GM12892 (cell line): ENCODE measurements at places on chromosomes 5 and 9.

- DNase-seq, result no peak
Observed at GRCh38 chr9:3576328-3576727, 50.5 kb upstream of the RFX3 start.

- DNase-seq, result no peak
Observed at GRCh38 chr5:61416010-61416409, 84.0 kb downstream of the ZSWIM6 start.

DNA sequence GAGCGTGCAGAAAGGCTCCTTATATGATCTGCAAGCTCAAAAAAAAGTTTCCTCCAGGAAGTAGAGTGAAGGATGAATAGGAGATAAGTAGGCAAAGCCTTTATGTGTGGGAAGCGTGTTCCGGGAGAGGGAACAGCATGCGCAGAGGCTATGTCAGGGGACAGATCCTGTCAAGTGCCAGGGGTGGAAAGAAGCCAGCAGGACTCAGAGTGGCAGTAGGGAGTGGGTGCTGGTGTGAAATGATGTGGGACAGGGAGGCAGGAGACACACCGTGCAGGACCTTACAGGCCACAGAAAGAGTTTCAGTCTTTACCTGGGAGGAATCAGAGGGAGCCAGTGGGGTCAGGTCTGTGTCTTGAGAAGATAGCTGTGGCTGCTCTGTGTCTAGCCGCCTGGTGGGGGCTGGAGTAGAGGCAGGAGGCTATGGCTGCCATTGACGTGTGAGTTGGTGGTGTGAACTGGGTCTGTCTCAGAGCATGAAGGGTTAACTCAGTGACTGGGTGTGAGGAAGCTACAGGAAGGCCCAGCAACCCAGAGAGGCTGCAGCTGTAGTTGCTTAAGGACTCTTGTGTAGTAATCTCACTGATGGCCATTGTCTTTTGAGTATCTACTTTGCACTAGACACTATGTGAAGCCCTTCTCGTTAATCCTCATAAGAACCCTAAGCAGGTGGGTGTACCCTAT lies 71.3 kb downstream of the PPARGC1B start:
- DNase-seq, result no peak

- DNase-seq, result no peak
Observed at GRCh38 chr9:32526041-32526706, at the start of gene RIGI. RIGI (minus strand) TSS chr9:32526196; CDS start chr9:32526166, 30 bp downstream.

GRCh38 chr5:113039229-113039933 lies 62.8 kb downstream of the DCP2 start:
- DNase-seq, result no peak

- DNase-seq, result no peak
Observed at GRCh38 chr5:28726815-28727214, 1688.4 kb upstream of the CDH9 start.

DNA sequence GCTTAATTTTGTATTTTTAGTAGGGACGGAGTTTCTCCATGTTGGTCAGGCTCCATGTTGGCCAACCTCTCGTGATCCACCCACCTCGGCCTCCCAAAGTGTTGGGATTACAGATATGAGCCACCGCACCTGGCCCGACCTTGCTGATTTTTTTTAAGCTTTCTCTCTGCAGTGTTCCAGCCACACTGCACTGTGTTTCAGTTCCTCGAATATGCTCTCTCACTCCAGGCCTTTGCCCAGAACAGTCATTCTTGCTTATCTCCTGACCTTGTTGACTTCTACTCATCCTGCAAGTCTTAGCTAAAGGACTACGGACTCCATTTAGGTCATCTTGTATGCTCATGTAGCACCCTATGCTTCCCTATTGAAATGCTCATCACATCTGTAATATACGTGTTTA lies 3.3 kb downstream of the SNAPC3 start:
- DNase-seq, result no peak

DNA sequence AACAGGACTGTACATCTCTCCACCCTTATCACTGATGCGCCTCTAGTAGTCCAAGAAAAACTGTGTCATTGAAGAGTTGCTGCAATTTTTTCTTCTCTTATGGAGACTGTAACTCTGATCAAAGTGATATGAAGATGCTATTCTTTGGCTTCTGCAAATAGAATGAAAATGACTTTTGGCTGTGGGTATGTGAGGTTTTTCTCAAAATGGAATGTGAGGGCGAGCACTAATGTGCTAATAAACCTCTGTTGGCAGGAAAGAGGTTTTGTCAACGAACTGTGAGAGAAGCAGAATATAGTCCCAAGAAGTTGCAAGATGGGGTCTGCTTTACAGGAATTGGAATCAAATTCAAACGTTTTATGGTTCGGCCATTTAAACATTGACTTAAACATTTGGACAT lies 252.0 kb upstream of the GAS1 start:
- DNase-seq, result no peak

GRCh38 chr9:130214776-130215340 lies 42.7 kb downstream of the NCS1 start:
- DNase-seq, result no peak

DNA sequence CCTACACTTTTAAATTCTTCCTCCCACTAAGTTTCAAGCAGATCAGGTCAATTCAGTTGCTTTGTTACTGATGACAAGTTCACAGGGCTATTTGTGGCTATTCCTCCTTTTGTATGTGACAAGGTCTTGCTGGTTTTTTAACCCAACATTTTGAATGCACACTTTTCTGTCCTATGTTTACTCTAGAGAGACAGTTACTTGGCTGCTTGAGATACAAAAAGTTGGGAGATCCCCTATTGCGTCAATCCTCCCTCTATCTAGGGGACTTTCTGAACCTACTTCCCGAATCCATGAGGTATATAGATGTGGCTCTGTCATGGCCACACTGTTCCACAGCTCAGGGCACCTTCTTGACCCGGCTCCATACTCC lies 386.7 kb downstream of the NTRK2 start:
- DNase-seq, result no peak

DNA sequence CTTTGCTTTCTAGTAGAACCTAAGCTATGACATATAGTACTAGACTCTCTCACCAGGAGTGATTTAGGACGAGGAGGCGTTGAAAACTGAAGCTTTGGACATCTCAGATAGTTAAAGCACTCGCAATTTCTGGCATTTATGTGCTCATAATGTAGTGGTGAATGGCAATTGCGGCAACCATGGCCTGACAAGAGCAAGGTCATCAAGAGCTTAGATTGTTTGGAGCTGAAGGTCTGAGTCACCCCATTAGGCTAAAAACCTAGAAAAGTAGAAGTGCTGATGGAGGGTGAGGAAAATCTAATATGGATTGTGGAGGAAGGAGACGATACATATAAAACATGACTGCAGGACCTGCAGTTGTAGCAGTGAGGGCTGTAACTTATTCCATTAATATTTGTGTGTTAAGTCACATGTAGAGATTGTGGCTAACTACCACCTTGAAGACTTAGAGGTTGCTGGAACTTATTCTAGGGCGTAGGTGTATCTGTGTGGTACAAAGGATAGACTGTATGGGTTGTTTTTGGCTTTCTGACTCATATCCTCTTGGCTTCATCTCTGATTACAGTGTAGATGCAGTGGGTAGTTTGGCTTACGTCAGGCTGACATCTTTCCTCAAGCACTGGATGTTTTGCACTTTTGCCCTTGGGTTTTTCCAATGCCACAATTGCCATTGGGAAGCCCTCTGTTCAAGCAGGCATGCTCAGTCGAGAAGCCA lies 138.9 kb upstream of the CDKN2B start:
- DNase-seq, result no peak

DNA sequence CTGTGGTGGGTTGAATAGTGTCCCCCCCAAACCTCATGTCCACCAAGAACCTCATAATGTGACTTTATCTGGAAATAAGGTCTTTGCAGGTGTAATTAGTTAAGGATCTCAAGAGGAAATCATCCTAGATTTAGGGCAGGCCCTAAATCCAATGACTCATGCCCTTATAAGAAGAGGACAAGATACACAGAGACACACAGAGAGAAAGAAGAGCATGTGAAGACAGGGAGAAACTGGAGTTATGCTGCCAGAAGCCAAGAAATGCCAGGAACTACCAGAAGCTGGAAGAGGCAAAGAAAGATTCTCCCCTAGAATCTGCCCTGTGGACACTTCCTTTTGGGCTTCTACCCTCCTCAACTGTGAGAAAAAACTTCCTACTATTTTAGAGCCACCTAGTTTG lies 8.8 kb downstream of the FAM13B start:
- DNase-seq, result no peak

DNA sequence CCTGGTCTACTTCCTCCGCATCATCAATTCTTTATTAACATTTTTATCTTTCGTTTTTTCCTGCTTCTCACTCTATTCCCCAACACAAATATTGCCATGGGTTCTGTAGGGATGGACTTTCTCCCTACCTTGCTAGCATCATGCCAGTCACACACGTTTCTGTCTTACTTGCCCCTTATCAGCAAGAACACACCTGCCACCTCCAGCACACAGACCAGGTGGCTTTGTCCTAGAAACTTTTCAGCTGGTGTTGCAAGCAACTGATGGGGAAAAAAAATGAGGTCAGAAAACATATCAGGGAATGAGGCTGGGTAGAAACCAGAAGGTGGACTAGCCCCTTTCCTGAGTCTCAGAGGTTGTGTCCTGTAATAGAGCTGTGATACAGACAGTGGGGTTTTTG lies 5.8 kb downstream of the SH3RF2 start:
- no peak for DNase-seq
